ENCODE measurements at places on chromosomes 1 and 21. TPM values are rescaled to one million over a fixed set of nuclear protein-coding genes. Genes with fewer than 3 reads are reported as not detected.

PLA2G2A gene
- not detected for total RNA-seq

PCAT6 gene
- total RNA-seq: 0.67 TPM

SPRR2F gene
- not detected for total RNA-seq

GRCh38 chr1:209202830-209203532 is 380.5 kb upstream of the CAMK1G start:
- peak; percentile 45 for DNase-seq

DNA sequence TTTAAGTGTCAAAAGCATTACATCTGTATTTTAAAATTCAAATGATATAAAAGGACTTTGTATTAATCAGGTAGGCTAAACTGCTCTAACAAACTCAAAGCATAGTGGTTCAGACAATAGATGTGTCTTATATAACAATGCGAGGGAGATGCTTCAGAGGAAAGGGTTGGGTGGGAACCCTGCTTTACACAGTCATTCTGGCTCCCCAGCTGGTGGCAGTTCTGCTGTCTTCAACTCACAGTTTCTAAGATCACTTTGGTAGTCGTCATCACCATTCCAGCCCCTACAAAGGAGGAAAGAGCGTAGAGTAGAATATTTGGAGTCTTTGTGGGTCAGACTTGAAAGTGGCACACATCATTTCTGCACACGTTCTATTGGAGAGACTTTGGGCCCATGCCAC is 4.2 kb downstream of the PTGFRN start:
- no peak for DNase-seq

DNA sequence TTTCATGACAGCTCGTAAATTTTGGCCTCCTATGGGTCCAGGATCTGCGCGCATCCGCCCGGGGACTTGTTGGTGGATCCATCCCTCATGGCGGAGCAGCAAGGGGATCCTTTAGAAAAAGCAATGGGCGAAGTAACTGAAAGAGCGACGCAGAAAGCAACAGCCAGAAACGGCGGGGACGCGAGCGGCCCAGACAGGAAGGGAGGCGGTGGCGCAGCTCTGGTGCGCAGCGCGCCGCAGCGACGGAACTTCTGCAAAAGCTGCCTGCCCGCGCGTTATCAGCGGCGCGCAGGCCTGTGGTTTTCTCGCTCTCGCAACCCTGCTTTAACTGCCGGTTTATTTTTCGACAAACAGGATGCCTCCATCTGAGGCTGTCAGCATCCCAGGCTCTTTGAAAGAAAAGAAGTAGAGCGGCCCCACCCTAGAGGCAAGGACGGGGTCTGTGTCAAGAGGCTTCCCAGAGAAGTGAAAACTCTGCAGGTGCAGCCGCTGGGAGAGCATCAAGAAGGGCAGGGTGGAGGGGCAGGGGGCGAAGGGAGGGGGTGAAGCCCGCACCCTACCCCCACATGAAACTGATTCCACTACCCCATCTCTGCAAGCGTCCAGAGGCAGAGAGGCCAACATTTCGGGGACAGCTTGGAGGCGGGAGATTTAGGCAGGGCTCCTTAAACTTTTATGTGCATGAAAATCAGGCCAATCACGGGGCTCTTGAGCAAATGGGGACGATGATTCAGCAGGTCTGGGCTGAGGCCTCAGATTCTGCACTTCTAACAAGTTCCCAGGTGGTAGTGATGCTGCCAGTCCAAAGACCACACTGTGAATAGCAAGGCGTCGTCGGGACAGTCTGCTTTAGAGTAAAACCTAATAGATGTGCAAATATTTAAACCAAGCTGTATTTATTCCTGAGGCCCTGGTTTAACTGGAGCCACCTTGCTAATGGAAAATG is 22.2 kb downstream of the RUNX1 start:
- peak; percentile 15 for DNase-seq

- DNase-seq: no peak
Observed at GRCh38 chr1:10022656-10023055, 10.1 kb upstream of the UBE4B start.

DNA sequence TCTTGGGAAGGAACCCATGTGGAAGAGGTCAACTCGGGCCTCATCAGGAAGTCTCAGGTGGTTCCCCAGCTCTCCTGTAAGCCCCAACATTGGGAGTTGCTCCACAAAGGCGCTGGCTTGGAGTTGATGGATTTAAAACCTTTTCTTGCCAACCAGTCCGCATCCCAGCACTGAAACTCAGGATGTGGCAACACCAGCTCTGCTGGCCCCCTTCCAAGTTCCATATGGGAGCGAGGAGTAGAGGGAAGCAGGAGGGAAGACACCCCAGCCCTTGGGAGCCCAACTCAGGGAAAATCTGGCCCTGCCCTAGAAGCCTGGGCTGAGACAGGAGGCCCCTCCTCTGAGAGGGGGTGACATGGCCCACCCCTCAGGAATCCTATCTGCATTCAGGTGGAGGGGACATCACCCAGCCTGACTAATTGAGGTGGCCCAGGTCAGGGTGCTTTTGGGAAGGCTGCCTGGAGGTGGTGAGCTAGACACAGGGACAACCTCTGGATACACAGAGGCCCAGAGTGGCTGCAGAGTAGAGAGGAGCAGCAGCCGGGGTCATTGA is 33.1 kb upstream of the DMBX1 start:
- no peak for DNase-seq

DNA sequence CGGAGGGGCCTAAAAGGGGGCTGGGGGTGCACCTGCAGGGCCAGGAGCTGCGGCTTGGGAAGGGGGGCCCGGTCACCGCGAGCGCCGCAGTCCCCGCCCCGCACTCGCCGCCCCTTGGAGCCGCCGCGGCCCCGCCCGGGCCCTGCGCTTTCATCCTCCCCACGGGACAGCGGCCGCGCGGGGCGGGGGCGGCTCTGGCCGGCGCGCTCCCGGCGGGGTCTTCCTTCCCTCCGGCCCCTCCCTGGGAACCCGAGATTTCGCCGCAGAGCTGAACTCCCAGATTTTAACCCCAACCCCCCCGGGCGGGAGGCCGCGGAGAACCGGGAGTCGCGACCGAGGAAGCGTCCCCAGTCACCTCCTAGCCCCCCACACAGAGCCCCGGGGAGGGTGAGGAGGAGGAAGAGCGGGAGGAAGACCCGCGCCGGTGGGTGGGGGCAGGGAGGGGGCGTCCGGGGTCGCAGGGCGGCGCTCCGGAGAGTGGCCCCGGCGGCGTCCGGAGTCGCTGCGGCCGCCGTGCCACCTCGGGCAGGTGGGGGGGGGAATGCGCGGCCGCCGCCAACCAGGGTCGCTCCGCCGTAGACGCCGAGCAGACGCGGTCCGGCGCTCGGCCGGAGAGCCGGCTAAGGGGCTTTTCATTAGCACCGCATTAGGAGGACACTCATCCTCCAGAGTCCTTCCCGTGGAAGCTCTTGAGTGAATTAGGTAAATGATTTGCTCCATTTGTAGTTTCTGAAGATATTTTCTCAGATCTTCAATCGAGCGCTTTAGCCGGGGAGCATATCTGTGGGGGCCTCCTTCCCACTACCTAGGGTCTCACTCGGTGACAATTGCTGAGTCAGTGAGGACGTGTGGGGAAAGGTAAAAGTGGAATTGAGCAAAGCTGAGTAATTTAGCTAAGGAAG is 31.6 kb upstream of the NFIA start:
- no peak for DNase-seq

Measured in foreskin keratinocyte (primary cell).